ENCODE measurements at places on chromosomes 11 and 22.

GRCh38 chr22:48838846-48839730, 988.6 kb downstream of the BRD1 start:
- no peak for DNase-seq

DNA sequence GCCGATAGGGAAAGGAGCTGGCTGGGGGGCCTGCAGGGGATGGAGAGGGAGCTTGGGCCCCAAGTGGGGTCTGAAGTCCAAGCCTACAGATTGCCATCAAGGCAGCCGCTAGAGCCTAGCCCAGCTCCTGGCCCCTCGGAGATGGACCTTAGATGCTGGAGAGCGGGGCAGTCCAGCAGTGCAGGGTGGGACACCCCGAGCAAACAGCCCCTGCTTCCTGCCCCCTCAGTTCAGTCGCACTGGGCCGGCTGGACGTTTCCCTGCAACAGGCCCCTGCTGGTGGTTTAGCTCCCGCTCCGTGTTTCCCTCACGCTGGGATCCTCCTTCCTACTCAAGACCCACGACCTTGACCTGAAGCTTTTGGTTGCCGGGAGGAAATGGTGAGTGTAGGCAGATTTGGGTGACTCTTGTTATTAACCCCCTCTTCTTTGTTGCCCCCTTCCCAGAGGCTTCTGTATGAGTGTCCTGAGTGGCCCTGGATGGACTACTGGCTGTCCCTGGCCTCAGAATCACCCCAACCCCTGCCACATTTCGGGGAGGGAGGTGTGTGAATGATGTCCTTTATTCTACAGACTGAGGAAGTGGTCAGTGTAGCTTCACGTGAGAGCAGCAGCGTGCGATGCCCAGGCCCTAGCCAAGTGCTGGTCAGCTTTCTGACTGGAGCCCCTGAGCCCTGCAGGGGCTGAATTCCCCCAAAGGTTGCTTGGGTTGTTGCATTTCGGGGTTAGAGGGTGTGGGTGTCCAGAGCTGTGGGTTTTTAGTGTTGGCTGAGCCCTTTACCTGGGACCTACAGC, 2.7 kb downstream of the ST3GAL4 start:
- DNase-seq: no peak

DNA sequence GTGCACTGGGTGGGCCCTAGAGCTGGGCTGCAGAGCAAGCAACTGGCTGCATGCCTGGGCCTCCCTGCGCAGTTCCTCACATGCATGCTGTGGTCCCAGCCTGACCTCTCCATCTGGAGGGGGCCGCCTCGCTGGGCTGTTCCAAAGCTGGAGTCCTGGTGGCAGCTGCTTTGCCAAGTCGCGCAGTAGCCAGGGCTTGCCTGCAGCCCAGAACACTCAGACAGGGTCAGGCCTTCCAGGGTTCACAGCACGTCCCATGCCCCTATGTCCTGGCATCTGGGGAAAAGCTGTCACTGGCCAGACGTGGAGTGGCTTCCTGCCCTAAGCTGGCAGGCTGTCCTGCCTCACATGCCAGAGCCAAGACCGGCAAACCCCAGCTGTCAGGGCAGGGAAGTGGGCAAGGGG, 16.5 kb upstream of the CDC42EP2 start:
- no peak for DNase-seq

- no peak for DNase-seq
These were observed 941.7 kb downstream of the NTM start for GRCh38 chr11:132312161-132312560.

DNA sequence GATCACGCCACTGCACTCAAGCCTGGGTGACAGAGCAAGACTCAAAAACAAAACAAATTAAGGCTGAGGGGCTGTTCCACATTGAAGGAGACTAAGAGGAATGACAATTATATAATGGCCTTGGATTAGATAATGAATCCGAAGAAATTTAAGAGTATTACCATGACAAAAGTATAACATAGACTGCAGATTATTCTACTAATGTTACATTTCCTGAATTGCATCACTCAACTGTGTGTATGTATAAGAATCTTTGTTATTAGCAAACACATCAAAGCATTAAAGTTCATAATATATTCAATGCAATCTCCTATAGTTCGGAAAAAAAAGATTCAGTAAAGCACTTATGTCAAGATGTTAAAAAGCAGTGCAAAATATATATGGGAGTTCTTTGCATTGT, 27.5 kb downstream of the CSTF3 start:
- DNase-seq: no peak

GRCh38 chr11:45864041-45864440, 16.8 kb downstream of the CRY2 start:
- no peak for DNase-seq

DNA sequence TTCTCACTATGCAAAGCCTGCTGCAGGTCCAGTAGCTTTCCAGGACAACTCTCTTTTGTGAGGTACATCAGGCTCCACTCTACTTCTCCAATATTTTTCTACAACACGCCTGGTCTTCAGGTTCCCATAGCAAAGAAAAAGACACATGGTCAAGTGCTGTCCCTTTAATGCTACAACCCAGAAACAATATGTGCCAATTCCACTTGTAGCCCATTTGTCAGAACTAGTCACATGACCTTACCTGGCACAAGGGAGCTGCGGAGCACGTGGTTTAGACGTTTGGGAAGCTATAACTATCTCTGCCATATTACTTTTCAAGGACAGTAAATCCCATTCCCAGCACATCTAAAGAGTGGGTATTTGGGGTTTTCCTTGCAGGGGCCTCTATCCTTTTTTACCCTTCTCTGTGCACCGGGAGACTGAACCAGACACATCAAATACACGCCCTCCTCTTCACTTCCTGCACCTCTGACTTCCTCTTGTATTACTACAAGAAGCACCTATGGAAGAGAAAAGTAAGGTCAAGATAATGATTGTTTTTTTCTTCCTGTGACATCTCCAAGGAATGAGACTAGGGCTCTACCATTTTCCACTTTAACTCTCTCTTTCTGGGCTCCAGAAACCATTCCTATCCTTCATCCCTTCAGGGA, 237.6 kb downstream of the ETS1 start:
- no peak for DNase-seq

DNA sequence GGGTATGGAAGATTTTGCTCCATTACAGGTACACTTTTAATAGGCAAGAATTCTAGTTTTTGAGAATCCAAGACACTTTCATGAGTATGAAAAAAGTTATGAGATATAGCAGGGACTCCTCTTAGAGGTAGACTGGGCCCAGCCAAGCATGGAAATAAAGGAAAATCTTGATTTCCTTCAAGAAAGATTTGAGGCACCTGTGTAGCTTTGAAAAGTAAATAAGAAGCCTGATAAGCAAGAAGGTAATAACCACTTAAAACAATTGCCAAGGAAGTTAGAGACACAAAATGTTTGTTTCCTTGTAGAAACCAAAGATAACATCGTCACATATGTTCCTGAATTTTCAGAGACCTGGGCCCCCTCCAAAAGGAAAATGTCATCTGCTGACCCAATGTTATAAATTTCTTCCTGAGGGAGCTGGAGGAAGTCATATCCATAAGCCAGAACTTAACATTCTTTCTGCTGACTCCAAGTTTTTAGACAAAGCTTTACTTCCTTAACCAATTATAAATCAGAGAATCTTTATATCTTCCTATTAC, 314.5 kb upstream of the ANO3 start:
- DNase-seq: no peak

DNA sequence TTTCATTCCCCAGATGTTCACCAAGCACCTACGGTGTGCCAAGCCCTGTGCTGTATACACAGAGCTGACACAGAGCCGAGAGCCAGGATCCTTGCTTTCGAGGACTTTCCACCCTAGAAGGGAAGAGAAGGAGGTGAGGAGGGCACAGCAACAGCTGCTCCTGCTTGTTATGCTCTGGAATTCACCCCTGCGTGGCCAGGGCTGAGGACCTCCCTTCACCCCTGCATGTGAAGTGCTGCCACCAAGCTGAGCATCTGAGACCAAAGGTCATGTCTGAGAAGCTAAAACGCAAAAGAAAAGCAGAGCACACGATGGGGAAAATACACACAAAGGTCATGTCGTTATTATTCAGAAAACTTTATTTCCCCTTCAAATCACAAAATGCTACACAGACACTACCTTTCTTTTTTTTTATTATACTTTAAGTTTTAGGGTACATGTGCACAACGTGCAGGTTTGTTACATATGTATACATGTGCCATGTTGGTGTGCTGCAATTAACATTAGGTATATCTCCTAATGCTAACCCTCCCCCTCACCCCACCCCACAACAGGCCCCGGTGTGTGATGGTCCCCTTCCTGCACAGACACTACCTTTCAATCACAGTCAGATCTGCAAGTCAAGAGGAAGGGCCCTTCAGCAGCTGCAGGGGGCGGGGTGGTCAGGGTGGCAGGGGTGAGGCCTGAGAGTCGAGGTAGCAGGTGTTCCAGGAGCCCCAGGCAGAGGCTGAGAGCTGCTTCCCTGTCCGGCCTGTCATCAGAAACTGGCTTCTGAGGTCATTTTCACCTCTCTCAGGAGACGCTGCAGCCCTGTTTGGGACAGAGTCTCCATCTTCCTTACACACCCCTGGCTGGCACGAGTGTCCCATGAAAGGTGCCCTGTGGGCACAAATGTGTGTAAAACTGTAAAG, 40.1 kb upstream of the PRR5 start:
- no peak for DNase-seq

- no peak for DNase-seq
These were observed 13.6 kb upstream of the RNH1 start for GRCh38 chr11:520428-521176.

DNA sequence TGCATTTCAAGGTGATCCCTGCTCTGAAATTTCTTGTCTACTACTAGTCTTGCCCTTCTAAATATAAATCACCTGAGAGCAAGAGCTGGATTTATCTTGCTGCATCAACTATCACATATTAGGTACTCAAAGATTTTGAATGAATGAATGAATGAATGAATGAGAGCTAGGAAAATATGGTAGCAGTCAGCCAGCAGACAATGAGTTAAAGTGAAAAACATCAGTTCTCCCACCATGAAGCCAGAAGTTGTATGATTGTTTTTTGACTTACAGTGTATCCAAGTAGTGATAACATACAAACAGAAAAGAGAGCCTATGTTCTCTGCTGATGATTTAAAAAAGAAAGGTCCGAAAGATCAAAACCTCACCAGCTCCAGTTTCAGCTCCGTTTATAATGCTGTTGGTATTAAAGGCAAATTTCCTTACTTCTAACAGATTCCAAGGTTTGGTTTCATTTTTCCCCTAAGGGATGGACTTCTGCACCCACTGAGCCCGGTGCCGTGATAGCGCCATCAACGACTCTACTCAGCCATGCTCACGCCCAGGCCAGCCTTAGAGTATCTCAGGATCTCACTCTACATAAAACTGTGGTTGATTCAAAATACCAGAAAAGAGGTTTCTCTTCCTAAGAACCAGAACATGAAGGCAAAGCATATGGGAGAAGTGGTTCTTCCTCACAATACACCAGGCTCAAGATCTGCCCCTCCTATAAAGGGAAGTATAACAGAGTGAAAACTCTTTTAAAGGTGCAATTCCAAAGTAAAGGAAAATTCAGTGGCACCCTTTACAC, 92.0 kb downstream of the SGSM3 start:
- DNase-seq: no peak

DNA sequence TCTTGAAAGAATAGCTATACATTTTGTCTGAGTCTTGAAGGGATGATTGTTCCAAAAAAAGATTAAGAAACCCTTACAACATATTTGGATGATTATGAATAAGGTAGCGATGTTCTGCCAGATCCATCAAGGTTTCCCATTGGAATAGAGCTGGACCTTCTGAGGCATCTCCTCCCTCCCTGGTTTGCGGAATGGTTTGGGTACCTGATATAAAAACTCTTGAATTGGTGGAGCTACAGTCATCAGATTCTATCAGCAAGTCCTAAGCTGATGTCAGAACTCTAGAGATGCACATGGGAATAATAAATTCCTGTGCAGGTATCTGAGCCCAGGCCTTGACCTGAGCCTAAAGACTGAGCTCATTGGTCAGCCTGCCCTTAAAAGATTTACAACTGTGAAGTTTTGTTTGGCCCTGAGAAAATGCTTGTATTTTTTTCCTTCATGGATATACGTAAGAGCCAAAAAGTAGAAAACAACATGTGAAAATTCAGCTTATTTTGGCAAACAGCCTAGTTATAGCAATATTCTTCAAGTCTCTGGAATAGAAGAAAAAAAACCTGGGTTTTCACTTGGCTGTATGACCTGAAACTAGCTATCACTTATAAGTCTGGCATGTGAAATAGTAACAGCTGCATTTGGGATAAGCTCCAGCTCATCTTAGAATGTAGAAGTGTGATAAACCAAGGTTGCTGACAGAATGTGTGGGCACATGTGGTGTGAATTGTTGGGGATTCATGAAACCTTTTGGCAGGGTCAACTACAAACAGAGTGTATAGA, 265.7 kb upstream of the CTSC start:
- DNase-seq: no peak

DNA sequence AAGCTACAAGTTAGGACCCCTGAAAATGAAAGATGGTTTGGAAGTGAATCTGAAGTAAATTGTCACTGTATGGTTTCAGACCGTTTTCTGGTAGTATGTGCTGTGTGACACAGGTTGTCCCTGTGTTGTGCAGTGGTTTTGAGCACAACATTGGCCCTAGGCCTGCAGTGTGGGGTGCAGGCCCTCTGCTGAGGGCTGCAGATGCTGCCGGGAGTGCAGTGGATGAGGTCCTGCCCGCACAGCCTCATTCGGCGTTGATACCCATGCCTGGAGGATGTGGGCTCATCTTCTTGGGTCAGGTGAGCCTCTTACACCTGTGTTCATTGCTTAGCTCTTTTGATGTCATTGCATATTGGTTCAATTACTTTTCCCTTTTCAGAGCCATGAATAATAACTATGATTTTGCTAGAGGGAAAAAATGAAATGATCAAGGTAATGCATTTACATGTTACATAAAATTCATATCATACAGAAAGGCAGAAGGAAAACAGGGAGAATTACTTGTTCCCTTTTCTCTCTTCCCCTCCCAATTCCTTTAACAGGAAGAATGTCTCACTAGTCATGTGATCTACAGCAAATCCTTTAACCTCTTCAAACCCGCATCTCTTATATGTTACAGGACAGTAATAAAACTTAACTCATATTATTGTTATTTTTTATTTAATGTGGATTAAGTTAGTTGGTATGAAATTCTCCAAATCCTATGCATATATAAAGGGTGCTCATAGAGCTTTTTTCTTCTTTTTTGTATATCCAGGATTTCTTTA, 48.7 kb downstream of the PTPRJ start:
- no peak for DNase-seq

- DNase-seq: no peak
These were observed 92.9 kb downstream of the FBXO7 start for GRCh38 chr22:32567544-32567943.

DNA sequence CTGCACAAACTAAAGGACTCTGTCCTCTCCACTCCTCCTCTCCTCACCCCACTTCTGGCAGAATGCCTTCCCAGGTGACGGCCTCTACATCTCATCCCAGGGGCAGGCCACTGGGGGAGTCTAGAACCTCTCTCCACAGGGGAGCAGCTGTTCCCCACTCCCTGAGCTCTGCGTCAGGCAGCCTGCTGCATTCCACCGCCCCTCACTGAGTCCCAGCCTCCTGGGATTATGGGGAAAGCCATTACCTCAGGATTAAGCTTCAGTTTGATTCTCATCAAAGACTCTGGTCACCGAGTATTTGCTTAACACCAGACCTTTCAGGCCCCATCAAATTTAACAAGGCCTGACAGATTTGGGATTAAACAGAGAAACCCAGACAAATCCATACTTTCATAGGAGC, 405.9 kb downstream of the NXPE2 start:
- DNase-seq: no peak

- no peak for DNase-seq
These were observed 15.2 kb downstream of the SBF1 start for GRCh38 chr22:50459496-50460140.
